ENCODE measurements at places on chromosomes 4 and X.

DNA sequence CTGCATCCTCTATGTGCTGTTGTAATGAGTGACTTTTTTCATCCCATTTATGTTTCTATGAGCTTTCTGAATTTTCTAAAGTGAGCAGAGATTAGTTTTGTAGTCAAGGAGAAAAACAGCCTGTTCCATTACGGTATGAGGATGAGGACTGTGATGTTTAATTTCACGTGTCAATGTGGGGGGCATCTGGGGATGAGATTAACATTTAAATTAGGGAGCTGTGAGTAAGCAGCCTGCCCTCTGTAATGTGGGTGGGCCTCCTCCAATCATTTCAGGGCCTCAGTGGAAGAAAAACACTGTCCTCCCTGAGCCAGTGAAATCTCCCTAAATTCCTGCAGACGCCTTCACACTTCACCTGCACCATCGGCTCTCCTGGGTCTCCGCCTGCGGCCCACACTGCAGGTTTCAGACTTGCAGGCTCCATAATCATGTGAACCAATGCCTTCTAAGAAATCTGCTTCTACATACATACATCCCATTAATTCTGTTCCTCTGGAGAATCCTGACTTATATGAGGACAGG is 121.7 kb downstream of the AFAP1 start:
- DNase-seq, result no peak

- peak; percentile 29 for DNase-seq
Measured at GRCh38 chrX:40938423-40938822, 146.8 kb upstream of the USP9X start.

GRCh38 chr4:122005064-122005755 is 53.4 kb upstream of the TRPC3 start:
- no peak for DNase-seq

GRCh38 chr4:124868495-124868894 is 156.0 kb upstream of the ANKRD50 start:
- no peak for DNase-seq

- DNase-seq, result no peak
Measured at GRCh38 chr4:98434816-98435215, 173.6 kb downstream of the RAP1GDS1 start.

- no peak for DNase-seq
Measured at GRCh38 chr4:122744229-122744628, 11.7 kb downstream of the BBS12 start.

DNA sequence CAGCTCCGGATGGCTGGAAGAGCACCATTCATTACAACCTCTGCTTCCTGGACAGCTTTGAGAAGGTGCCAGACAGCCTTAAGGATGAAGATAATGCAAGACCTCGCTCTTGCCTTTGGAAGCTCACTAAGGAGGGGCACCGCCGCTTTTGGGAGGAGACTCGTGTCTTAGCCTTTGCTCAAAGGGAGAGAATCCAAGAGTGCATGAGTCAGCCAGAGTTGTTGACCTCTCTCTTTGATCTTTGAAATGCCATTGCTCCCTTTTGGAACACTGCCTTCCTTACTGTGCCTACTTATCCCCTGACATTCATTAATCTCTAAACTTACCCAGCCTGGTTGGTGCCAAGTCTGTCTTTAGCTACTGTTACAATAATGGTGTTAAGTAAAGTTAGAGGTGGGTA is 1.2 kb downstream of the FOXR2 start:
- DNase-seq, result no peak

DNA sequence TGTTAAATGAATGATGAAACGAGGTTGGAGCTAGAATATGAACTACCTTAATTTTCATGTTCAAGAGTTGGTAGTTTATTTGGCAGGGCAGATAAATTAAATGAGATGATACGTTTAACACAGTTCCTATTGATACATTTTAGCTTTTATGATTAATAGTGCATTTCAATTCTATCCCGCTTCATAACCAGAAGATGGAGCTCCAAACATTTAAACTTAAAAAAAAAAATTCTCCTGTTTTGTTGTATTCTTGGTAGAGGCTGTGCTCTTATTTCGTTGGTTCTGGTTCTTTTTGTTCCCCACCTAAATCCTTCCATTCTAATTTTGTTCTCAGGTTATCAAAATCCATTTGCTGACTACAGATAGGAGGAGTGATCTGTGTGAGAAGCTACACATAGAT is 71.8 kb upstream of the PTPN13 start:
- DNase-seq, result no peak

GRCh38 chr4:80276931-80277330 is 10.5 kb downstream of the FGF5 start:
- DNase-seq, result no peak
